ENCODE measurements at places on chromosomes 7 and 10.

DNA sequence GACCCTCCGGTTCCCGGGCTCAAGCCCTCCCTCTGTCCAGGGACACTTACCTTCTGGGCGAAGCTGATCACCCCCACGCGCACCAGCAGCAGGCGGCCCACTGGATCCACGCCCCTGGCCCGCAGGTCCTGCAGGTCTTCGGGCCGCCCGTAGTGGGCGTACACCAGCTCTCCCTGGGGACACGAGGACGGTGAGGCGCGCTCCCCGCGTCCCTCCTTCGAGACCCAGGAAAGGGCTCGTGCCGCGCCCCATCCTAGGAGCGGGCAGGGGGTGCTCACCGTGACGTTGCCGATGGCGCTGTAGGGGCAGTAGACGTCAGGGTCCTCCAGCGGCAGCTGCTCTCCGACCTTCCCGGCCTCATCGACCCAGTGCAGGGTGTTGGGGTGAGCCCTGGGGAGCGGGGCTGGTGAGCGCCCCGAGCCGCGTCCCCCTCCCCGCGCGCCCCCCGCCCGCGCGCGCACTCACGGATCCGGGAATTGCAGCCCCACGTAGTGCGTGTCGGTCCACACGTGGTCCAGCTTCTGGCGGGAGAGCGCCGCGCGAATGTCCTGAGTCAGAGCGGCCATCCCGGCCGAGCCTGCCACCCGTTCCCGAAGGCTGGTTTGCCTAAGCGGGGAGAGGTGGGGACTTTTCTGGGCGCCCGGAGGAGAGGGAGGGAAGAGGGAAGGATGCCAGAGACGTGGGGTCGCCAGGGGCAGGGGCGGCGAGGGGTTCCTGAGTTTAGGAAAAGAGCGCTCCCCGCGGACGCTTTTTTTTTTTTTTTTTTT lies 8.2 kb downstream of the TFR2 start:
- no peak for DNase-seq

- DNase-seq: no peak
Measured at GRCh38 chr10:97427571-97428179, 1.7 kb downstream of the PGAM1 start.

DNA sequence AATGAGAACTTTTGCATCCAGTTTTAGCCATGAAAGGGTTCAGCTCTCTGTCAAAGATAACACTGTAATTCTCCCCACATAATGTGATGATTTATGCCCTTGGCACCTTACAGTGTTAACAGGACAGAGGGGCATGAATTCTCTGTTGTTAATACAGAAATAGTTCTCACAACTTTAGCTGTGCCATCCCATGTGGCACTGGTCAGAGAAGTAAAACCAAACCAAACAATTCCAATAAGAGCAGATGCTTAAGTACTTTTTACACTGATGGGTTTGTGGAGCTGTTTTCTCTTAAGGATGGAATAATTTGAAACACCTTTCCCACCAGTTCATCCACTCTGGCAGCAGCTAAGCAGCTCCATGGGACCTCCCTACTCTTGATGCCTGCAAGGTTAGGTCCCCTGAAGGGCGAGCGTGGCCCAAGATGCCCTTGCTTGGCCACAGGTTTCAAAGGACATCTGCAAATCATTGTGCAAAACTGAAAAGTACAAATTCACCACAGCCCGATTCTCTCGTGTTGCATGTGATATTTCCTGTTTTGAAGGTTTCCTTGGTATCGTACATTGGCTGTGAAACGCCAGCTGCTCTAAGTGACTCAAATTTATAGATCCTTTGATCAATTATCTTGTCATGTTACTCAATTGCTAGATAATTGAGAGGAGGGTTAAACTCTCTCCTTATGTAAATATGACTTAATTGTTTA lies 82.5 kb upstream of the CREB5 start:
- DNase-seq: no peak

- no peak for DNase-seq
Measured at GRCh38 chr10:55629793-55630490, 731.1 kb downstream of the ZWINT start.

DNA sequence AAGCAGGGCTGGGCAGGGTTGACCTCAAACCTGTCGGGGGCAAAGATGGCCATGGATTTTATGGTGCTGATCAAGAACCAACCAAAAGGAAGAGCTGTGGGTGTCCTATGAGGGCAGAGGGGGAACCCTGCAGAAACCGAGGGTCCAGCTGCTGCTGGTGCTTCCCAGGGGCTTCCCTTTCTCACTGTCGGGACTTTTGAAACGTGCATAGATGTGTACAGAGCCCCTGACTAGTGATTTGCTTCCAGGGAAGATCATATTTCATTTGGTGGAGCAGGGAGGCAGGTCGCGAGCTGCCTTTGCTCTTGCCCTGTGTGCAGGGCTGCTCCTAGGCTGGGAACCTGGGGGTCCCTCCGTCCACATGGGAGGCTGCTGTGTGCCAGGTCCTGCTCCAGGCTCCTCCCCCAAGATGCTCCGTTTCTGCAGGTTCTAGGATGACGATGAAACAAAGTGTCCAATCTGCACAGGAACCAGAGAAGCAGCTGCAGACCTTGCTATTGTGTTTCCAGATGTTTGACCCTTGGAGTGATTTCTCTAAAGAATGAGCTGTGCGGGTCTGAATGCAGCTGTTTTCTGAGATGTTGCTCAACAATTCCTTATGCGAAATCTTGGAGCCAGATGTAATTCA lies 9.4 kb upstream of the INPP5A start:
- DNase-seq: no peak

DNA sequence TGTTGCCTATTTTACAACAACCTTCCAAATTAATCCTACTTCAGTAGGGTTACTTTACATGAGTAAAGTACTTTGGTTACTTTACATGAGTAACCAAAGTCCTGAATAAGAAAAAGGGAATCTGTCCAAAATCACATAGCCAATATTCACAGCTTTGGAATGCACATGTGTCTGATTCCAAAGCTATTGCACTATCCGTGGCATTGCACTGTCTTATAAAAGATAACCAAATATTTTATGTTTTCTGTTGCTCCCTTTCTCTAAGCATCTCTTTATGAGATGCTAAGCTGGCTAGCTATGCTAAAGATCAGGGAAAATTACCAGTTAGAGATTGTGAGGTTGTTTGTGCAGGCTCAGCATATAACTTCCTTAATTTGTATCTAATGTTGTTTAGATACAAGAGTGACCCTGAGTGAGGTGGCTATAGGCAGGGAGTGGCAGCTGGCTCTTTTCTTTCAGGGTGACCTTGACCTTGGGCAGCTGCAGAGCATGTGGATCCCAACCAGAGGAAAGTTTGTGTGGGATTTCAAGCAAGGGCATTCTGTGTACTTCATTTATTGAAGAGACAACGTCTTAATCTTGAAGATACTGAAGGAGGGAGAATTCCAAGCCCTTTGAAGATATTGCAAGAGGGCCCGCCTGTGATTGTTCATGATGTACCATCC lies 366.1 kb upstream of the ANKRD30A start:
- no peak for DNase-seq

- DNase-seq: no peak
Measured at GRCh38 chr7:112982441-112983063, 104.1 kb downstream of the GPR85 start.

DNA sequence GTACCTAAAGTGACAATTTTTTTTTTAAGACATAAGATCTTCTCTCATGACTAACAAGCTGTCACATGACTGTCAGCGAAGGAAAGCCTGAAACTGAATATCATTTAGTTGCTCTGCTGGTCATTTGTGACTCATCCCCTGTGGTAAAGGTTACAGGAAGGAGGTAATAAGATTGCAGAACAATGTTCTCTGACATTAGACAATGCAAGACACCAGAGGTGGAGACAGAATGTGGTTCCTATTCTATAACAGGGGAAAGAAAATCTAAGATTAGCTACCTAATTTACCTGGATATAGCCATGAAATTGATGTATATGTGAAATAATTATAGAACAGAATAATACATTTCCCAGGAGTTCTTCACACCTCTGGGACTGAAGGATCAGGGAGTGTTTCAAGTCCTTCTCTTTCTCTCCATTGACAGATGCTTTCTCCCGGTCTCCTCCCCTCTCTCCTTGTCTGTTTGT lies 47.7 kb downstream of the LRGUK start:
- no peak for DNase-seq

DNA sequence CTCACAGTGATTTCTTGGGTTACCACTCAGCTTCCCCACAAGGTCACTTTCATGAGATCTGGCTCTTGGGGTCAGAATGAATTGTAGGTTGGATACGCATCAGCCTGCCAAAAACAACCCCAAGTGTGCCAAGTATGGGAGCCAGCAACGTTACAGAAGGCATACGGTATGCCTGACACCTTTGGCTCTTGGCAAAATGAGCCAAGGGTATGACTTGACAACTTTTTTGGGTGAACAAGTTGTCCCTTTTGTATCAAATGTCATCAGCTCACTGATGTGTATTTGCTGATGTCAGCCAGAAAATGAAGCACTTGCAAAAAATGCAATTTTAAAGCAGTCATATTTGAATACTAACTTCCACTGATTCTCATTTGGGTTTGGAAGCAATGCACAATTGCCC lies 168.4 kb downstream of the CACNB2 start:
- no peak for DNase-seq

- no peak for DNase-seq
Measured at GRCh38 chr7:74452748-74453321, 871 bp upstream of the GTF2IRD1 start.

DNA sequence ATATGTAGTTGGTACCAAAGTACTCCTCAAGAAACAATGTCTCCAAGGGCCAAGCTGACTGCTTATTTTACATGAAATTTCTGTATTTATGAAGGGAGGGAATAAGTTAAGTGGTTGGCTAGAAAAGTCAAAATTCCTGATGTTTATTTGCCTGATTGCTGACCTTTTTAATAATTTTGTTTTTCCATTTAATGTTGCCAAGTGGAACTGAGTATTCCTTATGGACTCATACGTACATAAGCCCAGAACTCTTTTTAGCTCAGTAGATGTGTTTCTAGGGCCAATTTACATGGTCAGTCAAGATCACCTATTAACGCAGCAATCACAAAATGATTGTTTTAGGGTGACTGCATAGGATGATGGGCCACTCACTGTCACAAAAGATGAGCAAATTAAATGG lies 78.3 kb upstream of the FZD8 start:
- DNase-seq: no peak

DNA sequence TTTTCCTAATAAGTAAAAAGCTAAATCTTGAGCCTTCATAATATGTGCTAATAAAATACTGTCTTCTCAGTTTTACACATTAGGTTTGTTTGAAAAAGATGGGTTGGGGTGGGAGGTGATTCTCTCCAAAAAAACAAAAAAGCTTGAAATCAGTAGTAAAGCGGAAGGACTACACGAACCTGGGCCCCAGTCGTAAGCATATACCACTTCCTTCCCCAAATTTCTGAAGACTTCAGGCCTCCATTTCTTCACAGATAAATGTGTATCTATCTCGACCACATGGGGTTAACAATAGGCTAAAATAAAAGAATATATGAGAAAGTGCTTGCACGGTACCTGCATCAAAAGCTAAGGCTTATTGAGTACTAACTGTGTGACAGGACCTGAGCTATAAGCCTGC lies 51.6 kb upstream of the PAX2 start:
- no peak for DNase-seq

GRCh38 chr7:138370956-138371355 lies 89.1 kb upstream of the TRIM24 start:
- DNase-seq: no peak

GRCh38 chr7:100799037-100799896 lies 28.1 kb downstream of the EPHB4 start:
- no peak for DNase-seq

GRCh38 chr7:145431834-145432233 lies 596.0 kb upstream of the TPK1 start:
- no peak for DNase-seq

DNA sequence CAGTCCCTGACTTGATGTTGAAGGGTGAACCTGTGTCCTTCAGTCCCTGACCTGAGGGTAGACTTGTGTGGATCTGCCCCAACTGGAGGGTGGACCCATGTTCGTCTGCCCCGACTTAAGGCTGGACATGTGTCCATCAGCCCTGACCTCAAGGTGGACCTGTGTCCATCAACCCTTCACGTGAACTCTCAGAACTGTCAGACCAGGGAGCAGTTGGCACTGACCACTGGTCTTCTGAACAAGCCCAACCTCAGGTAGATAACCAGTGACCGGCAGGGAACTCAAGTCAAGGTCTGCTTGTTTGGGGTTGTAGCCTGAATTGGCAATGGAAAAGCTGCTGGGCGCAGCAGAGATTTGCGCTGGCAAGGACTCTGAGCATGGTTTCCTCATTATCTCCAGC lies 96.5 kb downstream of the ADCY1 start:
- no peak for DNase-seq

DNA sequence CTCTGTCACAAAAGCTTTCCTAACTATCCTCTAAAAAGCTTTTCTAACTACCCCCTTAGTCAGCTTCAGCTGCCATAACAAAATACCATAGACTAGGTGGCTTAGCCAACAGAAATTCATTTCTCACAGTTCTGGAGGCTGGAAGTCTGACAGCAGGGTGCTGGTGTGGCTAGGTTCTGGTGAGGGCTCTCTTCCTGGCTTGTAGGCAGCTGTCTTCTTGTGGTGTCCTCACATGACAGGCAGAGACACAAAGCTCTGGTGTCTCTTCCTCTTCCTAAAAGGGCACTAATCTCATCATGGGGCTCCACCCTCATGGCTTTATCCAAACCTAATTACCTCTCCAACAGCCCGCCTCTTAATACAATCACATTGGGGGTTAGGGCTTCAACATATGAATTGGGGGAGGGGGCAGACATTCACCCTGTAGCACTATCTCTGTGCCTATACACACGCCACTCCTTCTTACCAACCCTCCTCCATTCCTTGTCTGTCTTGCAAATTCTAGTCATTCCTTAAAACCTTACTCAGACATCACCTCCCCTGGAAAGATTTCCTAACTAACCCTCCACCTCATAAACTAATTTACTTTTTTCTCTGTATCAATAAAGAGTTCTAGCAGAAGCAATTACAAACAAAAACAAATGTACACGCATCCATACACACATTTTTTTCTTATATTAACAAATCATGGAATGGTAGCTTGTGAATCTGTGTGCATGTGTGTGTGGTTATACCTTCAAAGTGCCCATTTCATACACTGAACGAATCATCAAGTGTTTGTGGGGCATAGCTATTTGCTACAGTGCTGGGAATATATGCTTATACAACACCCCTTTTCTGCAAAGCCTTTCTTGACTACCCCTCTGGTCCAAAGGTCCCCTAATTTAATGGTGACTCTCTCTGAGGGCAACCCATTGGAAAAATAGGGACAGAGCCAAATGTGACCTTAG lies 26.4 kb downstream of the RHOBTB1 start:
- no peak for DNase-seq

- no peak for DNase-seq
Measured at GRCh38 chr10:76901701-76902100, 735.9 kb downstream of the KCNMA1 start.

DNA sequence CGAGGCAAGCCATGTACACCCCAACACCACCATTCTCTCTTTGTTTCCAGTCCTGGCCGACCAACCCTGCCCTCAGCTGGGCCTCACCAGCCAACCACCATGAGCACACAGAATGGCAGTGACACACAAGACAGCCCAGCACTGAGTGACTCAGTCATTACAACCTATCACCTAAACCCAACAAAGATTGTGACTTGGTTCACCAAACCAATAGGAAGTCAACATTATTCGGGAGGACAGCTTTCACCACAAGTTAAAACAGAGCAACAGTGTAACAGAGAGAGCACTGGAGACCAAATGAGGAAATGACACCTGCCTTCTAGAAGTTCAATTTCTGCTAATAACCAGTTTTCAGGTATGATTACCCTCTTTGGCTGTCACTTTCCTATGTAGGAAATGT lies 72.1 kb downstream of the DNMBP start:
- DNase-seq: no peak

Data from stimulated activated CD8-positive, alpha-beta memory T cell treated with anti-CD3 and anti-CD28 coated beads, Interleukin-4, amount 100 ng/mL, for 1 hour (primary cell).